ENCODE measurements at places on chromosomes 11 and 22. TPM values are rescaled to one million over a fixed set of nuclear protein-coding genes. Genes with fewer than 3 reads are reported as not detected.

Gene OR6A2
- not detected for total RNA-seq

Gene C11orf87
- total RNA-seq = not detected

Gene OR51I2
- total RNA-seq = not detected

Gene AHNAK
- total RNA-seq = 96.0 TPM

Gene NPTXR
- total RNA-seq = 1.6 TPM

Gene SUSD2
- 0.55 TPM for total RNA-seq

Gene CEP126
- 0.60 TPM for total RNA-seq

Gene TYR
- not detected for total RNA-seq

Gene OTOG
- not detected for total RNA-seq

Gene CARD18
- total RNA-seq = not detected

Gene OR52N4
- 1.9 TPM for total RNA-seq

Gene SLCO2B1
- not detected for total RNA-seq

Gene IGLL5
- total RNA-seq = not detected

Gene LRRN4CL
- total RNA-seq = 0.14 TPM

Gene OR10A5
- total RNA-seq = not detected

Gene ASCC2
- total RNA-seq = 78.5 TPM

Gene NUP50
- 157 TPM for total RNA-seq

Gene CBLIF
- not detected for total RNA-seq

Gene GNAZ
- 0.18 TPM for total RNA-seq

Gene AIFM3
- total RNA-seq = not detected

Gene RNF26
- 30.5 TPM for total RNA-seq

Gene YDJC
- 40.0 TPM for total RNA-seq

Gene MTA2
- total RNA-seq = 223 TPM

Gene KMT2A
- total RNA-seq = 91.6 TPM

Gene OR8D4
- total RNA-seq = not detected

Gene SLC6A5
- total RNA-seq = not detected

Gene HBE1
- total RNA-seq = not detected

Gene CHST1
- not detected for total RNA-seq

Gene PANX2
- 0.22 TPM for total RNA-seq

Gene APOBEC3H
- 45.7 TPM for total RNA-seq

Gene FAT3
- not detected for total RNA-seq

Gene OOSP1
- not detected for total RNA-seq

Gene ZBTB16
- total RNA-seq = 4.8 TPM

Gene TXNRD2
- total RNA-seq = 17.0 TPM
